Activated CD4-positive, CD25-positive, alpha-beta regulatory T cell treated with anti-CD3 and anti-CD28 coated beads, Interleukin-2, amount 50 U/mL, for 16 hours (primary cell): ENCODE measurements at places on chromosomes 6 and 20.

- DNase-seq: no peak
These were observed 115.3 kb downstream of the SYNDIG1 start for GRCh38 chr20:24584538-24585356.

GRCh38 chr6:105884426-105884825 is 201.7 kb upstream of the PRDM1 start:
- no peak for DNase-seq

DNA sequence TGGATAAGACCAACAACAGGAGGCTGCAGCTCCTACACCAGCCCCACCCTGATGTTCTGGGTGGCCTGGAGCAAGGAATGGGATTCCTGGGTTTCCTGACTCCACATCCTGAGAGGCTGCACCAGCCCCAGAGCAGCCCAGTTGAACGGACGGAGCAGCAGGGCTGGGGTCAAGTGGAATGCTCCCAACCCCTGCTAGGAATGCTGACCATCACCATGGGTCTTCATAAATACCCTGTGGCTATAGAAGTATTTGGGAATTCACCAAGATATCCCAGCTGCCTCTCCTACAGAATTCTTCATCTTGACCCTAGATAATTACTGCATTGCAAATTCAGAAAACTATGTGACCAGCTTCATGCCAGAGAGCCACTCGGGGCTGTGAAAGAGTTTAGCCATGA is 180.3 kb downstream of the THBS2 start:
- DNase-seq: no peak

DNA sequence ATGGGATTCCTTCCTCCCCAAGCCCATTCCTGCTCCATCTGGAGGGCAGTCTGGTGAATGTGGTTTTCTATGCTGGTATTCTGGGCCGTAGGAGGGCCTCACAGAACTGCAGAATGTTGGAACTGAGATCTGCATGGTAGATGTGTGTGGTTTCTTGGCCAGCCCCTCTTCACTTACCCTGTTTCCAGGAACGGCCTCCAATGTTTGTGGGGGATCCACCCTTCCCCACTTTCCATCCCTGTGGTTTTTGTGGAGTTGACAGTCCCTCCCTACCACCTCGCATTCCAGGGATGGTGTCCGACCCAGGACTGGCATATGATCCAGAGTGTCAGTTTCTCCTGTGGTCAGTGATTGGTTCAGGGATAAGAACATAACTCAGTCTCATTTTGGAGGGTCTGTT is 26.7 kb upstream of the TMEM14A start:
- no peak for DNase-seq
